GM04504 (cell line): ENCODE measurements at places on chromosomes 6 and 20.

- DNase-seq = no peak
Observed at GRCh38 chr6:94636780-94637385, 940.5 kb upstream of the MANEA start.

DNA sequence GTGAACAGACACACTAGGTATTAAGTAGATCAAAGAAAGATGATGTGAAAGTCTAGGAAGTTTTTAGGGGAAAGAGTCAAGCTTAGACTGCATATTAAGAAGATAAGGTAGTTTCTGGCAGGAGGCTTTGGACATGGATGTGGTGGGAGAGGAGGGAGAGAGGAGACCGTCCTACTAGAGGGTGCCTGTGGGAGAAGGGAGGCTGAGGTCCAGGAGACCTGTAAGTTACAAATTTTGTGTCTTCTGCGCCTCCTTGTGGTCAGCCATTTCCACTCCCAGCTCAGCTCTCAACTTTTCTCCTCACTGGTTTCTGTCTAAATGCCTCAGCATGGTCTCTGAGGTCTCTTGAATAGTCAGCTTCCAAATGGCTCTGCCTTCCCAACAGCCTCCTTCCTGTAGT lies 193.5 kb downstream of the UNC5CL start:
- DNase-seq = no peak

DNA sequence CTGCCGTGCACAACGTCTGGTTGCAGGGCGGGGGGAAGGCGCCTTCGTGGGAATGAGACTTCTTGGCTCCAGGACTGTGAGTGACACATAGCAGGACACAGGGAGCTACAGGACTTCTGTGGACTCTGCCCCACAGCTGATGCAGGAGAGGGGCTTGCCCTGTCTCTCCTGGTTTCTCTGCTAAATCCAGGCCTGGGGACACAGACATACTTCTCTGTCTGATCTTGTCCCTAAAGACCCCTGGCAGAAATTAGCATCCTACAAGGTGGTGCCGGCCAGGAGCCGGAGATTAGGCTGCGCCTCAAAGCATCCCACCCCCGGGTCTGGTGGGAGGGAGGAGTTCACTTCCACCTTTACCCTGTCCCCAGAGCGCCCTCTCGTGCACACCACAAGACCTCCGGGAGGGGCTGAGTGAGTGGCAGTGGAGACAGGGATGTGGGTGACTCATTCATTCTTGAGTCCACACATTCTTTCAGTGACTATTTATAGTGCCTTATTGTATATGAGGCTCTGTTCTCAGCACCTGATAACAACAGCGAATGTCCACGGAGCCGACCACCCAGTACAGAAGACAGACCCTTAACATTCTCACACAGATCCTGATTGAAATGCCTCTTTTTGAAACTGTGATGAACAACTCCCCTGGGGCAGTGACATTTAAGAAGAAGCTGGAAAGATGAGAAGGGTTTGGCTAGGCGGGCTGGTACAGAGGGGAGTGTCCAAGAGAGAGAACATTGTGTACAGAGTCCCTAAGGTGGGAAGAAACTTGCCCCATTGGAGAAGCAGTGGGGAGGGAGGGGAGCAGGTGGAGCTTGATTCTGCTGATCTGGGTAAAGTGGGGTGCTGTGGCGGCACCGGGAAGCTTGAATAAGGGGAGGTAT lies 39.0 kb downstream of the GMPR start:
- peak; percentile 62 for DNase-seq

GRCh38 chr6:48782225-48782624 lies 671.2 kb upstream of the PTCHD4 start:
- DNase-seq = no peak

- DNase-seq = no peak
Observed at GRCh38 chr20:41178495-41178894, 41.2 kb downstream of the PLCG1 start.

- DNase-seq = no peak
Observed at GRCh38 chr20:62216636-62217566, 3.2 kb downstream of the HRH3 start.

GRCh38 chr6:85344996-85345395 lies 104.9 kb upstream of the NT5E start:
- DNase-seq = no peak

GRCh38 chr6:41626917-41627316 lies 11.4 kb upstream of the MDFI start:
- no peak for DNase-seq

DNA sequence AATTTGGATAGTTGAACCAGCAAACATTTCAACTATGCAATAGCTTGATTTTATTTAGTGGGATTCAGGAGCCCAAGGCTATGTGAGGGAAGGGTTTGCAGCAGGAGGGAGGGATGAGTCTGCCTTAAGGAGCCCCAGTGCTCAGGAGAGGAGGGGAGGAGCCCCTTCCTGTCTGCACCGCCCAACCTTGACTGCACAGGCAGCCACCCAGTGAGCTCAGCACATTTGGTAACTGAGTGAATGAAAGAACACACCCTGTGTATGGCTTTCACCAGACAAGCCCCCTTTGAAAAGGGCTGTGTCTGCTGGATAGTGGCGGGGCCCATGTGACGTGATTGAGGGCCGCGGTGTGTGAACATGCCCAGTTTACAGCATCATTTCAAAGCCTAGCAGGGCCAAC lies 17.0 kb downstream of the DACT2 start:
- DNase-seq = no peak

DNA sequence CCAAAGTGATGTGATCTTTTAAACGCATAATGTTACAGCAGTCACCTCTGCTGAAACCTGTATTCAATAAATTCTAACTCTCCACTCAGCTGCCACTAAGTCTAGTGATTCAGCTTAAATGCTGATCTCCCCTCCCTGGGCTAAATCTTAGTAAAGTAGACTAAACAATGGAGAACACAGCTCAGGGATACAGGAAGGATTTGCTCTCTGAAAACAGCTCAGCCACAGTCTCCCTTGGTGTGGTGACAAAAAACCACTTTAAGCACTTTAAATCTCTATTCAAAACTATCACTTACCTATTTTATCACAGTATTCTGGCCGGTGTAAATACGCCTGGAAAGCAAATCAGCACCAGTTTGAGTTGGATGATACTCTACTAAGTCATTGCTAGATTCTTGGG lies 130.6 kb downstream of the RFX6 start:
- DNase-seq = no peak

DNA sequence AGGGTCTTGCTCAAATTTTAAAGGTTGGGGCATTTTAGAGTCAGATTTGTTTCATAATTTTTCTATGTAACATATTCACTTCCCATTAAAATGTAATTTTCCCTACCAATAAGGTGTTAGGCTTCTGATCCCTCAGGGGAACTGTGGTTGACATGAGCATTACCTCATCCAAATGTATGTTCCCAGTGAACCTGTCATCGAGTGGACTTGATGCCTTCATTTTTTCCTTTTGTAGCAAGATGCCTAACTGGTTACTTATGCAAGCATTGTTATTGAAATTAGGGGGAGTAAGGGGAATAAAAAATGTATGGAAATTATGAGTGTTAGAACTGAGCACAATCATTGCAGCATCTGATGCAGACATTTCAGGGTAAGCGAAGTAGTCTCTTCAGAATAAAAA lies 360.5 kb downstream of the BCKDHB start:
- no peak for DNase-seq

- no peak for DNase-seq
Observed at GRCh38 chr6:16057446-16057845, 71.4 kb upstream of the MYLIP start.

DNA sequence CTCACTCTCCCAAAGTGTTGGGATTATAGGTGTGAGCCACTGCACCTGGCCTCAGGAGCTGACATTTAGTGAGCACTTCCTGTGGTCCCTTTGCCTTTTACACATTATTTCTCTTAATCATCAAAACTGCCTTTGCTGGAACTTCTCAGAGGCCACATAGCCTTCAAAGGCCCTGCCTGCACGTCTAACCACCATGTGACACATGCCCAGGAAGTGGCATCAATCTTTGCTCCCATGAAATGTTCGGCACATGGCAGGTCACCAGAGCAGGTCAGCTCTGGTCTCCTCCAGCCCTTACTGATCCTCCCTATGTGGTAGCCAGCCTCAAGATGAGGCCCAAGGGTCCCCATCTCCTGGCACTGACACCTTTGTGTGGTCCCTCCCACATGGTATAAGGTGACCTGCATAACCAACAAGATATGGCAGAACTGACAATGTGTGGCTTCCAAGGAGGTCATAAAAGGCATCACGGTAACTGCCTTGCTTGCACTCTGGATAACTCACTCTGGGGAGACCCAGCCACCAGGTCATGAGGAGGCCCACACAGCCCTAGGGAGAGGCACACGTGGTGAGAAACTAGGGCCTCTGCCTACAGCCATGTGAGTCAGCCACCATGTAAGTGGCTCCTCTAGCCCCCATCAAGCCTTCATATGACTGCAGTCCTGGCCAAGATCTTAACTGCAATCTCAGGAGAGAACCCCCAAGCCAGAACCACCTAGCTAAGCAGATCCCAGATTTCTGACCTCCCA lies 28.8 kb upstream of the HMGA1 start:
- DNase-seq = no peak

DNA sequence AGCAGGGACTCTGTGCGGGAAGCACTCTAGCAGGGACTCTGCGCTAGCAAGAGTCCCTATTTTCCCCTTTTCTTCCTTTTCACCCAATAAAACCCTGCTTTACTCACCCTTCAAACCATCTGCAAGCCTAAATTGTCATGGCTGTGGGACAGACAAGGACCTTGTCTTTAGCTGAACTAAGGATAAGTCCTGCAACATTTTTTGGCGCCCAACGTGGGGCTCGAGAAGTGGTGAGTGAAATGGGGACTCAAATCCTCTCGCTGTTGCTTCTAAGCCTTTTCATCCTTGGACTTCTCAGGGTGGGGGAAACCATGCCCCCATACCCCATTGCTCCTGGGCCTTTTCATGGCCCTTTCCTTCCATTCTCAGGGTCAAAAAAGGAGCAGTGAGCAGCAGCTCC lies 46.4 kb downstream of the IMPG1 start:
- DNase-seq = no peak

- no peak for DNase-seq
Observed at GRCh38 chr6:148943451-148943850, 196.6 kb downstream of the UST start.

GRCh38 chr6:26057899-26058298 lies 29.3 kb upstream of the HFE start:
- DNase-seq = no peak

DNA sequence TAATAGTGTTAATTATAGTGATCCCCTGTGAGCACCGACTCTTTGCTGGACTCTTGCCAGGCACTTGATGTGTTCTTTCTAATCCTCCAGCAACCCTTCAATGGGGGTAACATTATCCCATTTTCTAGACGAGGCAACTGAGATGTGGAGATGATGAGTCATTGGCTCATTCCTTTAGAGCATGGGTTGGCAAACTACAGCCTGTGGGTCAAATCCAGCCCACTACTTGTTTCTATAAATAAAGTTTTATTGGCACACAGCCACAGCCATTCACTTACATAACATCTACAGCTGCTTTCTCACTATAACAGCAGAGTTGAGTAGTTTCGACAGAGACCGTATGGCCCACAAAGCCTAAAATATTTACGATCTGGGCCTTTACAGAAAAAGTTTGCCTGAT lies 249.5 kb upstream of the KCNG1 start:
- DNase-seq = no peak

DNA sequence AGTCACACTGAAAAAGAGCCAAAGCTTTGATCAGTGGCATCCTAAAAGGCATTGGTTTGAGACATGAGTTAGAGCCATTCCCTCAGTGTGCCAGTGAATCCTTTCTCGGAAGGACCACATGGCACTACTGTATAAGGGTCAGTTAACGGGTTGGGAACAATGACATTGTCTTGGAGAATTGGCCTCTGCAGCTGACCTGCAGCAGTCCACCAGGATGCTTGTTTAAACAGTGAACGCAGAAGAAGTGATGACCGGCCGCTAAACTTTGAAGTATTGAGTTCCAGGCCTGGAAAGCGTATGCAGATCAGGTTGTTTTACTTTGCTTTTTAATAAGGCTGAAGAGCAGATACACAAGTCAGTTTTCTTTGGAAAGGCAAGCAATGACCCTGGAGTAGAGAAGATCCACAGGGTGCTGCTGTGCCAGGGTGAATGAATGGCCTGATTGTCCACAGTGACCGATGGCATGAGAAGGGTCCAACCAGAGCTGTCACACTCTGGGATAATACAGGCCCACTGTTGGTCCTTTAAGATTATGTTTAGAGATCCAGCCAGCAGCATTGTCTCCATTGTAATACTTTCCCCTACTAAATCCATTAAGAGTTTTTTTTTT lies 57.8 kb downstream of the GMPR start:
- DNase-seq = no peak

DNA sequence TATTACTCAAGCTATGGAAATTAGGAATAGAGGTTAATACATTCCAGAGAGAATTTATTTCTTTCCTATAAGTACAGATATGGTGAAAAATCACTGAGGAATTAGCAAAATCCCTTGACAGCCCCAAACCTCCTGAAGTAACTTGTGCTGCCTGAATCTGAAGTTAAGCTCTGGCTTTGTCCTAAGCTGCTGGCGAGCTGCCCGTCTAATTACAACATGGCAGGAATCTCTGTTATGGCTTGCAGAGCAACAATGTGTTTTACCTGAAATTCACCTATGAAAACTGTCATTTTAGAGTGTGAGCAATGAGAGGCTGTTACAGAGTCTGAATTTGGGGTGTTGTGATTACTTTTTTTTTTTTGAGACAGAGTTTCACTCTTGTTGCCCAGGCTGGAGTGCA lies 22.5 kb upstream of the IYD start:
- DNase-seq = no peak

GRCh38 chr6:144718431-144718830 lies 433.3 kb downstream of the UTRN start:
- peak; percentile 8 for DNase-seq

DNA sequence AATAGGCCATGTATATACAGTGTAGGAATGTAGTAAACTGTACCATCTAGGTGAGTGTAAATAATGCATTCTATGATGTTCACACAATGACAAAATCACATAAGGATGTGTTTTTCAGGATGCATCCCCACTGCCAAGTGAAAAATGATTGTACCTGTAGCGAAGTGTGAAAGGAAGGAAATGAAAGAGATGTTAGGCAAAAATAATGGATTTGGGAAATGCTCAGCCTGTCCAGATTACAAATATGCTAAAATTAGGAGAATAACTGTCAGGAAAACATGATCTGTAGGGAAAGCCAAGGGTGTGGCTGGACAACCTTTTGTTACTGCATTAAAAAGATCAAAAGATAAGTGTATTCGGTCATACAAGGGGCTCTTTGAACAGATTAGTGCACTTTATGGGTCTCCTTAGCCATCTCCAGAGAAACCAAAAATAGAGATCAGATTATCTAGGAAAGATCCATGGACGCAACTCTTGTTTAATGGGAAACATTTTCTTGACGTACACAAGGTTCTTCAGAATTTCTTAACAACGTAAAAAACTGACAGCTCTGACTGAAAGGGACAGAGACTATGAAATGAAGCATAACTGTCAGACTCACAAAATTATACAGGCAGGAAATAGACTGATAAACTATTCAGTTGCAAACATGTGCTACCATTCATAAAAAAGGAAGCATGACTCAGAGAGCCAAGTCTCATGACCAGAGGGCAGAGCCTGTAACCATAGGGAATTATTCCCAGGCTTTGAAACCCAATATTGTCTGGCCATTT lies 253.6 kb upstream of the RAB32 start:
- peak; percentile 72 for DNase-seq
